ENCODE measurements at places on chromosomes 7 and 10.

DNA sequence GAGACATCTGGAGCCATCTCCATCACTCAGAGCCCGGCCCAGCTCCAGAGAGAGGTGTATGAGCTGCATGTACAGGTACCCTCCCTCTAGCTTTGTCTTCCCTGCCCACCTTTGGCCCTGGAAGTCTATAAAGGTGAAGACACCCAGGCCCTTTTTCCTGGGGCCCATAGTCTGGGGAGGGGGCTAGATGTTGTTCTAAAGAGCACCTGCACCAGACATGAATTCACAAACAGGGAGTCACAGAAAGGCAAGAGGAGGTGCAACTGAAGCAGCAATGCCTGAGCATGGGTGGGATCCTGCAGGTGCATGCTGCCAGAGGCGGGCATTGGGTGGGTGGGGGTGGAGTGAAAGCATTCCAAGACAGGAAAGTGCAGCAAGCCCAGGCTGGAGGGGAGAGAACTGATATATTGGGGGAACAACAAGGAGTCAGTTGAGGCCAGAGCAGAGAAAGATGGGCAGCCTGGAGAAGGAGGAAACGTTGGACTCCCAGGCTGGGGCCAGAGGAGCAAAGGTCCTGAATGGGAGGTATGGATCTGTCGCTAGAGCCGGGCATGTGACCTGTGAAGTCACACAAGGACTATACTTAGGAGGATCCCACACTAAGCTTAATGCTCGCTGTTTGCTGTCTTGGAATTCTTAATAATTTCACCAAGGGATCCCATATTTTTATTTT lies 11.7 kb downstream of the CDHR1 start:
- no peak for DNase-seq

- no peak for DNase-seq
These were observed 22.2 kb upstream of the EXOC4 start for GRCh38 chr7:133230591-133231194.

- no peak for DNase-seq
These were observed 50.0 kb downstream of the TRUB1 start for GRCh38 chr10:114987995-114988394.

DNA sequence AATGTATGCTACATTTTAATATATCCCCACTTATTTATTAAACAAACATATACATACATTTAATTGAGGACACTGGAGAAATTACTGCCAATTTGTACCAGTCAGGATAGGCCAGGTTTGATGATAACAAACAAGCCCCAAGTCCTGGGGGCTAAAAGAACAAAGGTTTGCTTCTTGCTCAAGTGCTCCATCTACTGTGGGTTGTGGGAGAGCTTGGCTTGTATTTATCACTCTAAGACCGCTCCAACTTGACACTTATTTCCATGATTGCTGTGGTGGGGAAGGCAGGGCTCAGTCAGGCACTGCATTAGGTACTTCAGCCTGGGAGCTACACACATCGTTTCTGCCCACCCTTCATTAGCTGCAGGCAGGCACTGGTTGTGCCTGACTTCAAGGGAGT lies 136.6 kb upstream of the ZNF32 start:
- no peak for DNase-seq

GRCh38 chr7:154372011-154372601 lies 319.9 kb downstream of the DPP6 start:
- DNase-seq = no peak

DNA sequence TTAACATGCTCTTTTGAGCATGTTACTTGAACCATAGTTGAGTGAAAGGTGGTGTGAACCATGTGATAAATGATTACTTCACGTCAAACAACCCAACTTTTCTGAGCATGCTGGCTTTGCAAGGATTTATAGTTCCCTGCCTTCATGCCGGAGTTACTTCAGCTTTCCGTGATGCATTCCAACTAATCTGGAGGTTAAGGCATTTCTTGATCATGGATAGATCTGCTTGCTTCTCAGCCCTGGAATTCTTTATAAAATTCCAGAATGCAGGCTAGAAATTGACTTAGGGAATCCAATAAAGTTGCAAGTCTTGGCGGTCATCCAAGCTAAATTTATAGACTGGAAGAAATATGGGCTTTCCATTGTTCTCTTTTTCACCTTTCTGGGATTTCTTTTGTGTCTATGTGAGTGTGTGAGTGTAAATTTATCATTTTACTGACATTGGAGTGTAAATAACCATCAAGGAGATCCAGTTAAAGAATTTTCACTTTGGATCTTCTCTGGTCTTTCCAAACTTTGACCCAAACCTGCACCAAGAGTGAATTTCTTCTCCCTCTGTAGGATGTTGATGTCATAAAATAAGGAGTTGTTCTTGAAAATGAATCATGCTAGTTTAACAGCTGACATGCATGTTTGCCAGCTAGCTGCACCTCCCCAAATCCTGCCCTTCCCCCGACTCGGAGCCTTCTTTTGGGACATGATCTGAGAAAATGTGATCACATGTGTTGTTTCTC lies 289.0 kb downstream of the TWIST1 start:
- DNase-seq = no peak

Data from NCI-H1105 (cell line).